Brain (organoid and tissue), 16 donors: ENCODE measurements at places on chromosomes 1 and 21.

DNA sequence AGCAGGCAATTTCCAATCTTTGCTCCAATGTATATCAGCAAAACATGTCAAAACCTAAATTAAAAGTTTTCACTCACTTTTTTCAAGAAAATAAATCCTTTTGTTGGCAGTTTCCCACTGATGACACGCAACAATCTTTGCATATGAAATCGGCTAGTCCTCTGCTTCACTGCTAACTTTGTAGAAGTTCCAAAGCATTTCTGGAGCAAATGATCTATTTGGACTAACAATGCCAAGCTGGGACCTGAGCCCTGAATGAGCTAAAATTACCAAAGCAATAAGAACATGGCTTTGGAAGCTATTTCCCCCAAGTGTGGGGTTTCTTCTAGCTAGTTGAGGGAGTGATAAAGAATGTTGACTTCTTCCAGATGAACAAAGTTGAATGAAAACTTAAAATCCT, 5.1 kb downstream of the BEND5 start:
- peak; percentile 88 for DNase-seq

DNA sequence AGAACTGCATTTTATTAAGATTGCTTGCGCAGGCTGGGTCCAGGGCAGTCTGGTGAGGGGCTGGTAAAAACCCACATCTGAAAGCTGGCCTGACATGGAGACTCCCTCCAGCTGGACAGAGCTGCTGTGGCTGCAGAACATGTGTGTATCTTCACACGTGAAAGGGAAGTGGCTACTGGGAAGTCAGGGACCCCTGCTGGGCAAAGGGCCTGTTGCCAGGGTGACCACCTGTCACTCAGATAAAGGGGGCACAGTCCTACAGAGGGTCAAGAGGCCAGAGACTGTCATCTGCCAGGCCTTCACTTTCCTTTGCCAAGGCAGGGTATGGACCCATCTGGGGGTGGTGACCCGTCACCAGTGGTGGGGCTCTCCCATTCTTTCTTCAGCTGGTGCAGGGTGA, 17.5 kb downstream of the NKAIN1 start:
- no peak for DNase-seq

DNA sequence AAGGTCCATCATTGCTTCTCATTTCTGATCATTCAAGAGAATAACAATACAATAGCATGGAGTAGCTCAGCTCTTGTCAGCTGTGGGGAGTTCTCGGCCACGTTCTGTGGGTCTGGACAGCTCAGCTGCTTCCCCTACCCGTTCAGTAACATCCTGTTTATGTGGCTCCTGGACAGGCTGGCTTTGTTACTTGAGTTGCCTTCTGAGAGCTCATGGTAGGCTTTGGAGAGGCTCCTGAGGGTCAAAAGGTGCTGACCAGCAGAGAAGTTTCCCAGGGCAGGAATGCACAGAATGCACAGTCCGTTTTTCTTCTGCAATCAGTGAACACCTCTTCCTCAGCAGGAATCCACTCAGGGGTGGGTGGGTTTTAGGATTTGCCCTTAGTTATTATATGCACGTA, 36.0 kb downstream of the KAZN start:
- DNase-seq: no peak

GRCh38 chr1:1543706-1544099, 3.3 kb upstream of the TMEM240 start:
- DNase-seq: no peak

DNA sequence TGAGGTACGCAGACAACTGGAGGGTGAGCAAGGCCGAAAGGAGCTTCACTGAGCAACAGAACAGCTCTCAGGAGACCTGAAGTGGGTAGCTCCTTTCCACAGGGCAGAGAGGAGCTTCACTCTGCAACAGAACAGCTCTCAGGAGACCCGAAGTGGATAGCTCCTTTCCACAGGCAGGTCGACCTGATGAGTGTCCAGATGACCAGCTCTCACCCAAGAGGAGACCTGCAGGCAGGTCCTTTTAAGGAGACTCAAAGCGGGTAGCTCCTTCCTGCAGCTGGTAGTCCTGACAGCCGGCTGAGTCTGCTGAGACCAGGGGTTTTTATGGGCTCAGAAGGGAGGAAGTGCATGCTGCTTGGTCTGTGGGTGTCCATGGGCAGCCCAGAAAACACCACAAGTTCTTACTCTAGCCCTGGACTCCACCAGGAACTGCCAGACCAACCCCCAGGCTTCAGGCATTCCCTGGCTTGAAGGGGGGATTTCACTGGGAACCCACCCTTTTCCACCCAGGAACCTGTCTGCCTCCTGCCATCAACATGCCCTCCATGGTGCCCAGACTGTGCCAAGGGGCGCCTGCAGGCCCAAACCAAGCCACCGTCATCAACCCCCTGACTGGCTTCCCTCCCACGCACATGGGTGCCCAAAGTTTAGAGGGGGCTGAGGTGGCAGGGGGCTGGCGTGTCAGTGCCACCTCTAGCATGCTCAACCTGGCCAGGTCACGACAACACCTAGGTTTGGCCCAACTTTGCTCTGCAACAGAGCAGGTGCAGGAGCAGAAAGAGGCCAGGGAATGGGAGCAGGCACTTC, 43.6 kb downstream of the ZBTB8OS start:
- no peak for DNase-seq

GRCh38 chr1:25519624-25520023, 23.8 kb upstream of the LDLRAP1 start:
- DNase-seq: no peak

DNA sequence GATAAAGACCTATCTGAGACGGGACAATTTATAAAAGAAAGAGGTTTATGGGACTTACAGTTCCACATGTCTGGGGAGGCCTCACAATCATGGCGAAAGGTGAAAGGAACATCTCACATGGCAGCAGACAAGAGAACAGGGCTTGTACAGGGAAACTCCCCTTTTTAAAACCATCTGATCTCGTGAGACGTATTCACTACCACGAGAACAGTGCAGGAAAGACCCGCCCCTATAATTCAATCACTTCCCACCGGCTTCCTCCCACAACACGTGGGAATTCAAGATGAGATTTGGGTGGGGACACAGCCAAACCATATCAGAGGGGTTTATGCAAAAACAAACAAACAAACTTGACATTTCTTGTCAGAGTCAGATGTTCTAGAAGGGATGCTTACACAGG, 89.7 kb downstream of the PLPP3 start:
- no peak for DNase-seq

DNA sequence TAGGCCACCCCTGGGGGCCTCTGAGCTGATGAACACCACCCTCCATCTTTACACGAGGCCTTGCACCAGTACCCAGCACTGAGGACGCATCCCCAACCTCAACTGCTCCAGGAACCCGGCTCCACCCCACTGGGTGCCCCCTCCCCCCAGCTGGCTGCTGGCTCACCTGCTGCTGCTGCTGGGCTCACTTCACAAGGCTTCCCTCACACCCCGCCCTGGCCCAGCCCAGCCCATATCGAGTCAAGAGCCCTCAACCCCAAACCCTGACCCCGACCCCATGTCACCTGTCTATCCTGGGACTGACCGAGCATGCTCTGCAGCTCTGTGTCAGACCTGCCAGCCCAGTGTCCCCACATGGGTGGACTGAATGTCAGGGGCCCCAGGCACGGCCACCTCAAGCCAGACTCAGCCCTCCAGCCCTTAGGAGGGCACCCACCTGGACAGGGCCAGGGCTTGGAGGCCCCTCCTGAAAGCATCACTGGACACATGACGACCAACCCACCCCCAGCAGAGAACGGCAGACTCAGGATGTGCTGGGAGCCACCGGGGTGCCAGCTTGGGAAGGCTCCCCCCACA, 21.4 kb downstream of the WNT9A start:
- DNase-seq: no peak
